Motor neuron (in vitro differentiated cells): ENCODE measurements at places on chromosomes 2 and 18.

GRCh38 chr2:191636235-191636543 lies 41.7 kb upstream of the NABP1 start:
- no peak for ATAC-seq

DNA sequence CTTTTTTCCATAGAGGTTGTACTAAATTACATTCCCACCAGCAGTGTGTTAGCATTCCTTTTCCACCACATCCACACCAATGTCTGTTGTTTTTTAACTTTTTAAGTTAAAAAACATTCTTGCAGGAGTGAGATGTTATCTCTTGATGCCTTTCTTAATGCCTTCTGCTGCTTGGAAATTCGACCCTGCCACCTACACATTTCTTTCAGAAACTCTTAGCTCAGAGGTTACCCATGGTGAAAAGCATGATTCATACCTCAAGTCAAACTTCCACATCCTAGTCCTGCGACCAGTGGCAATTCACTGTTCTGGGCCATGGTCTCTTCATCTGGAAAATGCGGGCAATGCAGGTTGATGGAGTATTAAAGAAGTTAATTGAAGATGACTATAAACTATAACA lies 12.7 kb upstream of the HNMT start:
- ATAC-seq, result no peak

GRCh38 chr2:79612999-79613398 lies 100.1 kb downstream of the CTNNA2 start:
- no peak for ATAC-seq

DNA sequence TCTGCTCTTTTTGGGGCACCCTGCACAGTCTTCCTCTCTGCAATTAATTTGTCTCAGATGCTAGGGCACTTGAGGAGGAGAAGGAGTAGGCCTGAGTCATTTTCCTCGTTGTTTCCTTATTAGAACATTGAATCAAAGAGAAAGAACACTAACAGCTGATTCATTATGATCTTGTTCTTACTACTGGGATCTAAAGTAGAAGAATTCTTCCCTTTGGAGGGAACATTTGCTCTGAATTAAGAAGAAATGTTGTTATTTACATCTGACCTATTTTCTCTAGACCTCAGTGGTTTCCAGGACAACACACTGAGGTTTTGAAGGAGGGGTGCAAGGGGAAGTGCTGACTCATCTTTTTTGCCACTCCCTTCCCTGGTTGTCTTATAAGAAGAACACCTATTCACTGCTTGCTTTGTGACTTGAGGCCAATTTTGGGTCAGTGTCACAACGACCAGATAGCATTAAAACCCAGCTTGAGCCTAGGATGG lies 24.3 kb upstream of the STAT1 start:
- ATAC-seq, result no peak

- no peak for ATAC-seq
Measured at GRCh38 chr2:122366969-122367645, 611.7 kb downstream of the TSN start.
